ENCODE measurements at places on chromosomes 11 and 22.

DNA sequence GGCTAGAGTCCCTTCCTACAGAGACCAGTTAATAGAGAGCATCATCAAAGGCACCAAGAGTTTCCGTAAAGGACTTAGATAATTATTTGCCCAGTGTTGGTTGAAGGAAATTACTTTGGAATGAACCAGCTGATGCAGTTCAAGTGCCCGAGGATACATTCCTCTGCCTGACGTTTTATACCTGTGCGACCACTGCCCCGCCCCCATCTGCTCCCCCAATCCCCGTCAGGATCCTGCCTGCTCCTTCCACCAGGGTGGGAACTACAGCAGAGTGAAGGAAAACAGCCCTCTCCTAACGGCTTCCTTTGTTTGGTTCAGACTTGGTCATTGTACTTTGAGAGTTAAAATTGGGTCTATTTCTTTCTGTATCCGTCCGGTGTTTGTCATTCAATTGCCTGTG lies 761.5 kb downstream of the NTM start:
- no peak for DNase-seq

DNA sequence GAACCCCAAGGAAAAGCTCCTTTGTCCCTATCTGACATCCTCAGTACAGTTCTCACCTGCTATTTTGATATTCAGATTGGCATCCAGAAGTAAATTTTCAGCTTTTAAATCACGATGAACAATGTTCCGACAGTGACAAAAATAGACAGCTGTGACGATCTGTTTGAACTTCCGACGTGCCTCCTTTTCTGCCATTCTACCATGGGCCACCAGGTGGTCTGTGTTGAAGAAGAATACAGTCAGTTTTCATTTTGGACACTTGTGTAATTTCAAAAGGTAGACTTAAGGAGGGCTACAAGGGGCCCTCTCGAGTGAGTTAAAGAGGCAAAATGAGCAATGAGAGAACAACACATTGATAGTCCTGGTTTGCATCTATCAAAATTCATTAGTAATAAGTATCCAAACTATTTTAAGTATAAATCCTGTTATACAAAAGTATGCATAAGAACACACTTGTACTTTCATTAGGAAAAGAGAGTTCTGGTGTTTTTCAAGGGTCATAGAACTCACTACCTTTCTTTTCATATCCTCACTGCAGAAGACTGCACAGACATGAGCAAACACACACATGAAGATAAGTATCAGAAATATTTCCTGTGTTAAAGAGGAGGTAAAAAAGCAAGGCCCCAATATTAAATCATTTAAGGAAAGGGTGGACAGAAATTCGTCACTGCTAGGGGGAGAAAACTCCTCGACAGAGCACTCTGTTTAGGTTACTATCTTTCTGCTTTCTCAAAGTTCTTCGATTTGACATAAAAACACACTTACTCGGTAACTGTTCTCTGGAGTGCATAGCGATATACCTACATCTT lies 89.9 kb upstream of the APOA1 start:
- DNase-seq: no peak

DNA sequence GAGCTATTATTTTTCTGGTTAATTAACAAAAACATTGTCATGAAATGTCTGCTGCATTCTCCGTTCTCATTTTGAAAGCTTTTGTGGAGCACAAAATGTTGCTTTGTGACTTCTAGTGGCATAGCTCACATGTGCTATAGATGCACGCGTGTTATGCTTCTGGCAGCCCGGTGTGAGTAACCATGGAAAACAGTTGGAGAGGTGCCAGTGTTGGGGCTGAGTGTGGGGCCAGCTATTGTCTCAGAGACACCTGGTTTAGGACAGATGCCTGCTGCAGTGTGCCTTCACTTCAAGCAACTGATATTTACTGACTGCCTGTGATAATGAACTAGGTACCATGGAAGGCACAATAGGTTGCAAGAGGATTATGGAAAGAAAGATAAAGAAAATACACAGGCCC lies 760.6 kb downstream of the NTM start:
- no peak for DNase-seq

- peak; percentile 4 for DNase-seq
Measured at GRCh38 chr11:109957601-109958000, 135.6 kb upstream of the ZC3H12C start.

- no peak for DNase-seq
Measured at GRCh38 chr11:100536979-100537378, 150.1 kb upstream of the ARHGAP42 start.

DNA sequence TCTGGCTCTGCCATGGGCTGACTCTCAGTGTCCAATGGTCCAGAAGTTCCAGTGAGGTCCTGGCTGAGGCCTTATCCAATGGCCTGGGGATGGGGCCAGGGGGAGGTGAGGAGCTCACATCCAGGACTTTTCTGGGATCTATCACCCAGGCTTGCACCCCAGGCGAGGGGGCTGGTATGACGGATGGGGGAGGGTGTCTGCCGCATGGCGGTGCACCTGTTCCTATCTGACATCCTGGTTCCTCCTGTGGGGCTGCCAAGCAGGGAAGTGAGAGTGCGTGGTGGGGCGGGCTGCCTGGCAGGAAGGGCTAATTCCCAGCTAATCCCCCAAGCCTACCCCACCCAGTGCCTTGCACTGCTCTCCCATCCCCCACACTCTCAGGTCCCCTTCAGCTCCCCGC lies 102.1 kb downstream of the NECTIN1 start:
- DNase-seq: no peak

- DNase-seq: no peak
Measured at GRCh38 chr11:69660001-69660500, 15.1 kb downstream of the LTO1 start.

GRCh38 chr22:24170188-24170587 lies 11.1 kb upstream of the SUSD2 start:
- DNase-seq: no peak

All from astrocyte of the spinal cord (primary cell).